Activated naive CD4-positive, alpha-beta T cell treated with Interleukin-2 at 50 U/mL for 16 hours (primary cell): ENCODE measurements at places on chromosomes 7 and 10.

DNA sequence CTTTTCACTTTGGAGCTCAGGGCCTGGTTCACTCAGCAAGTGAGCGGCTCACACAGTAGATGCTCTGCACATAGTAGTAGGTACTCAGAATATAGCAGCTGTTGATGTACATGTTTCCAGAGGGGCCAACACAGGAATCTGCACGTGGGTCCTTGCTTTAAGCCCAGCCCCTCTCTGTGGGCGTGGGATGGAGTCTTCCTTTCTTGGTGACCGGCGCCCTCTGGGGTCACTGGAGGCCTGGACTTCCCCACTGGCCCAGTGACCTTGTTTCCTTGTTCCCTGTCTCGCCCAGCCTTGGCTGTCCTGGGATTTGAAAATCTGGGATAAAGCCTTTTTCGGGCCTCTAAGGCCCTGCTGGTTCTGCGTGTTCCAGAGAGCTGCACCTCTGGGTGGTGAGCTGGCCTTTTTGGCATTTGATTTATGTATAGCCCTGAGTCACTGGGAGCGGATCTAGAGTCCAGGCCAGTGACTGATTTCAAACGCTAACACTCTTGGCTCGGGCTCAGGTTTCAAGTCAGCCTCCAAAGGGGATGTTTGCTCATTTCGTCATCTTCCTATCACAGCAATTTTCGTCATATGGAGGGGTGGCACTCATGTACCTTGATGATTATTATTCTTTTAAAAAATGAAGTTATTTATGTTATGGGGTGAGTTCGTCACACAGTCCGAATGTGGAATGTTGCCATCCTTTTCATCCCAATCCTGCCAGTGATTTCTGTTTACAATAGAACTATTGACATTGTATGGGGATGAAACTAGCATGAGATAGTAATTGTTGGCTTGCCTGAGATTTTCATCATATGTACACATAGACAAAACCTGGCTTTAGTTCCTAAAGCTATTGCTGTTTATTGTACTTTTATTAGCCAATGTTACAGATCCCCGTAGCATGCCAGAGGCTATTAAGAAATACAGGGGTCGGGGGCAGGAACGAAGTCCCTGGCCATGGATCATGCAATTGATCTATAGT is 65.5 kb downstream of the CUX1 start:
- no peak for DNase-seq

- no peak for DNase-seq
These were observed 26.9 kb downstream of the ENKUR start for GRCh38 chr10:24988831-24989640.

DNA sequence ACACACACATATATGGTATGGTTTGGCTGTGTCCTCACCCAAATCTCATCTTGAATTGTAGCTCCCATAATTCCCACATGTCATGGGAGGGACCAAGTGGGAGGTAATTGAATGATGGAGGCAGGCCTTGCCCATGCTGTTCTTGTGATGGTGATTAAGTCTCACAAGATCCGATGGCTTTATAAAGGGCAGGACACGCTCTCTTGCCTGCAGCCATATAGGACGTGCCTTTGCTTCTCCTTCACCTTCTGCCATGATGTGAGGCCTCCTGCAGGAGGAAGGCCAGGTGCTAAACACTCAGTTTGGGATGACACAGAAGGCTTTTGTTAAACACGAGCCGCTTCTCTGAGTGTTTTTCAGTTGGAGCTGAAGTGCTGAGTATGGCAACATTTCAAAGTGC is 205.3 kb upstream of the KLF6 start:
- no peak for DNase-seq

- no peak for DNase-seq
These were observed 35.8 kb downstream of the RBM17 start for GRCh38 chr10:6124666-6125065.

DNA sequence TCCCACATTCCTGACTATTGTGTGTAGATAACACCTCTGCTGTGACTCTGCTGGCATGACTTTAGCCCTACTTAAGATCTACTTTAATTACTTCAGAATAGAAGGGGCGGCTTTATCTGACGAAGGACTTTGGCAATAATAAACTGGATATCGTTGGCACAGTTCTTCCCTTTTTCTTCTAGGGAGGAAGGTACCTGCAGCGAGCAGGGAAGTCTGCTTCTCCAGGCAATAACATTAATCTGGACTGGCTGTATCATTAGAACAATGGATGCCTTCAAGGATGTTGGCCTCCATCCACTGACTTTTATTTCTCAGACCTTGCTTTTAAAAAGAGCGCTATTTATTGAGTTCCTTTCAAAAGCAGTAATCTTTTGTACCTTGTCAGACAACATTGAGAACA is 172.6 kb upstream of the THSD7A start:
- DNase-seq = no peak

- no peak for DNase-seq
These were observed 144.2 kb upstream of the VSTM2A start for GRCh38 chr7:54397836-54398612.

GRCh38 chr7:35975851-35976454 is 175.1 kb downstream of the SEPTIN7 start:
- DNase-seq = peak; percentile 30

- DNase-seq = no peak
These were observed 760 bp upstream of the KCTD7 start for GRCh38 chr7:66627881-66628360.

DNA sequence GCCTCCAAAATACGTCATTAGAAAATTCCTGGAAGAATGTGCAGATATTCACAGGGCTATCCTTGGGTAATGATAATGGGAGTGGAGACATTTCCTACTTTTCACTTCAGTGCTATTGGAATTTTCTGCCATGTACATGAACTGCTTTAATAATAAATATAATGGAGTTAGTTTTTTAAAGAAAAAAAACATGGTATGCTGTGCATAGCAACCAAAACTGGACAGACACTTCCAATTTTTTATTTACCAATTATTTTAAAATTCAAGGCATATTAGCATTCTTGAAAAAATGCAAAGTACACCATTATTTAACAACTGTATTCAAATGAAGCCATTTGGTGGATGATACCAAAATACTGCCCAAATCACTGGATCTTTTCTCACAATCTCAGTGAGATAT is 3.3 kb downstream of the XRCC2 start:
- no peak for DNase-seq

DNA sequence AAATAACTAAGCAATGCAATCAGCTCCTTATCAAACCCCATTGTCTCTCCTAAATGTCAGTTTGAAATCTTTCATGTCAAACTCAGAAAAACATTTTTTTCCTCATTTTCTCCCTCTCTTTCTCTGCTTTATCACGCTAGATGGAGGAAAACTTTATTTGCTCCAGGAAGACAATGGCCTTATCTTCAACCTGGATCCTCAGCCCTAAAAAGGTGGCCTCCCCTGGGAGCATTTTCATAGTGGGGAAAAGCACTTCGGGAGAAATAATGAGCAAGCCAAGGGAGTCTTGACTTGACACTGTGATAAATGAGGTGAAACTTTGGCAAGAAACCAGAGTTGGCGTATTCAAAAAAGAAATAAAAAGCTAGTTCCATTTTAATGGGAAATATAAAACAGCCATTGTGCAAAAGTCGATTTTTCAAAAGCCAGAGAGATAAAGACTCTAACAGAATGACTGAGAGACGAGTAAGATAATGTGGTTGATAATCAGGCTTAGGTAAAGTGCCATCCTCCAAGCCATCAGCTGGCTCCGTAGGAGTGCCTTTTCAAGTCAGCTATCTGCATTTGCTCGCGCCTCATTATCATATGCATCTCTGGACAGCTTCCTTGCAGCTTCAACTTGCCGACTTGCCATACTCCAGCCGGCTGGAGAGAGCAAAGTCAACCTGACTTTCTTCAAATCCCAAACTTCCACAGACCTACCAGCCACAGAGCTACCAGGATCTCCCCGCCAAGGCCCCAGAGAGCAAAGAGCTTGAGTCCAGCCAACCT is 19.9 kb downstream of the HABP2 start:
- no peak for DNase-seq

GRCh38 chr7:149846021-149846420 is 7.8 kb downstream of the ZNF862 start:
- no peak for DNase-seq

DNA sequence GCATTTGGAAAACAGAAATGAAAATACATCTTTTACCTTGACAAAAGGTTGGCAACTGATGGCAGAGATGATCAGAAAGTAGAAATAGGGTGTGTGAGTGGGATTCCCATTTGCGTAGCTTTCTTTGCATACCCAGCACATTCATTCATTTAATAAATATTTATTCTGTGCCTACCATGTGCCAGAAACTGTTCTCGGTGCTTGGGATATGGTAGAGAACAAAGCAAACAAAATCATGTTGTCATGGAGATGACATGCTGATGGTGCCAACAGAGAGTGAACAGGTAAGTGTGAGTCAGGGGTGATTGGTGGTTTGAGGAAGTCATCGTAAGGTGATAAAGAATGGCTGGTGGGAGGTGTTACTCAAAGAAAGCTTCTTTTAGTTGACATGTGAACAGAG is 45.4 kb downstream of the CACNB2 start:
- no peak for DNase-seq

DNA sequence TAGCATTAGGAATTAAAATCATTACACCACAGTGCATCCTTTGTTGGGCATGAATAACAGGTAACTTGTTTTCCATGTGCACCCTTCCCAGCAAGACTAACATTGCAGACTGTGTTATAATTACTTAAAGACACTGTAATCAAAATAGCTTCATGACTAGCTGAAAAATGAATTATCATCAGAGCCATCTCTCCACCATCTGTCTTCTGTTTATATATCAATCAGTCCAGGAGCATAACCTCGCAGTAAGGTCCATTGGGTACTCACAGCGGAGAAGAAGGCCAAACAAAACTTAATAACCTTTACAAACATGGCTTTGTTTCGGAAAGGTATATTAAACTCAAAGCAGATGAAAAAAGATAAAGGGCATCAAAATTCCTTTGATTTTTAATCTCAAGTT is 90.6 kb downstream of the ODAD2 start:
- no peak for DNase-seq

DNA sequence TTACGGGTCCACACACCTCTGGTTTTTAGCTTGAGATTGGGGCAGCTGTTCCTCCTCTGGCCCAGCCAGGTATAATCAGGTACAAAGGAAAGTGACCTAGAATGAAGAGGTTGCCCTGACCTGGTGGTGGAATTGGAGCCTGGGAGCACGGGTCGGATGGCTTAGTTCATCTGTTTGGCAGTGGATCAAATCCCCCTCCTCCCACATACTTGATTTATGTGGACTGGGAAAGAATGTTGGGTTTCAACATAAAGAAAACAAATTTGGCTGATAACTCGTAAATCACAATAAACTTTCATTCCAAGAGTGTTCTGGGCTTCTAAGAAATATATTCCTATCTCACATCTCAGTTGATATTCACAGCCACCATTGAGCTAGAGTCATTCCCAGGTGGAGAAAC is 186.8 kb downstream of the CUX1 start:
- DNase-seq = no peak

DNA sequence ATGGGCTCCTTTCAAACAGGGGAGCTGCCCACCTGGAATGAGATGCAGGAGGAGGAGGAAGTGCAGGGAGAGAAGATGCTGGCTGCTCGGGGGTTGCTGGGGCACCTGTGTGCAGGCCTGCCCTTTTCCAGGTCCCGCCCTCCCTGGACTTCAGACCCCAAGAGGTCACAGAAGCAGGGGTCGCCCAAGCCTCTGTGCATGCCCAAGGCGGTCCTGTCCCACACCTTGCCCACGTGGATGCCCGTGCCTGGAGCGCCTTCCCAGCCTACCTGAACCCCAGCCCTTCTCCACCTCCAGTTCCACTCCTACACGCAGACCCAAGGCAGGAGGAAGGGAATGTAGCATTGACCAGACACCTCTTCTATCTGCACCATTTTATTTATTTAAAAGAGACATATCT is 71.3 kb downstream of the SH3PXD2A start:
- DNase-seq = no peak

- no peak for DNase-seq
These were observed 867.3 kb upstream of the AUTS2 start for GRCh38 chr7:68730964-68731363.

GRCh38 chr10:5281356-5281755 is 83.4 kb upstream of the UCN3 start:
- no peak for DNase-seq

GRCh38 chr7:122363144-122363543 is 58.6 kb upstream of the FEZF1 start:
- no peak for DNase-seq

GRCh38 chr10:102800611-102801335 is 36.4 kb downstream of the CYP17A1 start:
- no peak for DNase-seq

GRCh38 chr10:35838054-35838453 is 196.0 kb upstream of the FZD8 start:
- DNase-seq = no peak

DNA sequence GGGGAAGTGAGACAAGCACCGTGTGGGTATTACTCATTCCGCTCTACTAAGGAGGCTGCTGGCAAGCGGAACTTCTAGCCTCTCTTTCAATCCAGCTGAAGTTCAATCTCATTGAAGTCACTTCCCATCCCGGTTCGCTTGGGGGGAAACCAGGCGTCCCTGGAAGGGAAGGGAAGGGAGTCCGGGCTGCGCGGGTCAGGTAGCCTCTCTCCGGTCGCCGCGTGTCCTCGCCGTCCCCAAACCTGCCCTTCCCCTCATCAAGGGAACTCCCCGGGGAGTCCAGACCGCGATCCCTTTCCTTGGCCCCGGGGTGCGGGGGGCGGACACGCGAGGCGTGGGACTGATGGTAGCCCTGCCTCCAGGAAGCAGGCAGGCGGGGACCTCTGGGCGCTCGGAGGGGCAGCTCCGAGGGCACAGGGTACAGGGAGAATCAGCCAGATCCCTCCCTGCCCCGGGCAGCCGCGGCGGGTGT is 598 bp upstream of the ZEB1 start:
- peak; percentile 70 for DNase-seq

GRCh38 chr10:24681572-24682088 is 42.1 kb downstream of the ARHGAP21 start:
- DNase-seq = no peak

DNA sequence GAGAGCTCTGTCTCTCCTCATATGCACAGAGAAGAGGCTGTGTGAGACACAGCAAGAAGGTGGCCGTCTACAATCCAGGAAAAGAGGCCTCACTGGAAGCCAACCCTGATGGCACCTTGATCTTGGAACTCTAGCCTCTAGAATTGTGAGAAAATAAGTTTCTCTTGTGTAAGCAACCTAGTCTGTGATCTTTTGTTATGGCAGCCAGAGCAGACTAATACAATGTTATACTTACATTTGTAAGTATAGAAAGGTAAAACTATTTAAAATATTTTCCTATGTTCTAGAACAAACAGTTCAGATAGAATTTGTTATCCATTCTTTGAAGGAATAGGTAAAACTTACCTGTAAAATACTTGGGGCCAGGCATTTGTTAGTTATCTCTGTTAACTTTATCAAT is 53.3 kb downstream of the LRMDA start:
- no peak for DNase-seq

- DNase-seq = no peak
These were observed 334.3 kb upstream of the SEMA3D start for GRCh38 chr7:85521108-85521694.

GRCh38 chr10:103479135-103479534 is at the start of gene CALHM3:
Gene CALHM3, minus strand, starts transcription at chr10:103479240. Its CDS starts 208 bp downstream, at chr10:103479032.
- no peak for DNase-seq
